ENCODE measurements at places on chromosomes 3 and 15. TPM values are rescaled to one million over a fixed set of nuclear protein-coding genes. Genes with fewer than 3 reads are reported as not detected.

The AGTR1 gene
- not detected for total RNA-seq

The PARP15 gene
- 0.98 TPM for total RNA-seq

The CPNE9 gene
- total RNA-seq: not detected

The SENP8 gene
- total RNA-seq: 1.3 TPM

The GOLGA6D gene
- not detected for total RNA-seq

All from vein endothelial cell (primary cell).